CD4-positive, alpha-beta T cell treated with Interleukin-10 for 1 hour (primary cell): ENCODE measurements at places on chromosomes 12 and 14.

DNA sequence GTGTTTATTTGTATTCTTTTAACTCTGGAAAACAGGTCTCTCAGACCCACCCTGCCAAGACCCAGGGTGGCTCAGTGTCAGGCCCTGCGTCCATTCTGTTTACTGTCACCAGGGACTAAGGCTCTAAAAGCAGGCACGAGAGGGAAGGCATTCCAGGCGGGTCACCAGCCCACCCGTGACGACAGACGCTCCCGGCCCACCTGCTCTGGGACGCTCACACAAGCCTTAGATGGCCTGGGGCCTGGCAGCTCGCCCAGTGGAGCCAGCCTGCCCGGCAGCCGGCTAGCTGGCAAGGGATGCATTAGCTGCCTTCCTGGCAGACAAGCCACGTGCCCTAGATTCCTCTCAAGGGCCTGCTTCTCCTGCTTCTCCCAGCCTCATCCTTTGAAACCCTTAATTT, 9.2 kb upstream of the NUAK1 start:
- DNase-seq = no peak

GRCh38 chr12:21850419-21850818, 75.9 kb upstream of the KCNJ8 start:
- DNase-seq = no peak

DNA sequence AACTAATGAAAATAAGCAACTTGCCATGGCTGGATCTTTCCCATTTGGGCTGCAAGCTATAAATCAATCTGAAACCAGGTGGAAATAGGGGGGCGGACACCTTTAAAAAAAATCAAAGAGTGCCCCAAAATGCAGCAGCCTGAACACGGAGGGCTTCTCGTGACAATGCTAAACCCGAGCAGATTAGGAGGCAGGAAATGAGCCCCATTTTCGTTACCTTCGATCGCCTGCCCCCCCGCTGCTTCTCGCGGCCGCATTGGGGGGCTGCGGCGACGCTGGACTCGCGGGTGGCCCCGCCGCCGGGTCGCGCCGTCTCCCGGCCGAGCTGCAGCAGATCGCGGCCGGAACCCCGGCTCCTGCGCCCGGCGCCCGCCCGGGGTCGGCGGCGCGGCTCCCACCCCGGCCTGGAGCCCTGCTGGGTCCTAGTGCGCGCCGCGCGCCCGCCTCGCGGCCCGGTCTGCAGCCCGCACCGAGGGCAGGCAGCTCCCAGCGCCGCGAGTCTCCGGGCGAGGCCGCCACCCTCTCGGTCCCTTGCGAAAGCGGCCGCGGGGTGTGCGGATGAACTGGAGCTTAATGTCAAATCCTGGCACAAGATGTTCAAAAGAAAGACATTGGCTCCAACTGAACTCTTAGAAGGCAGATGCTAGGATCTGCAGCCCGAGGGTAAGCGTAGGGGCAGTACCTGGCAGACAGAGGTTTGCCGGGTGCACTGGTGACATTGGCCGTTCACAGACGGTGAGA, 201.9 kb upstream of the FOXN3 start:
- DNase-seq = peak; percentile 75

- no peak for DNase-seq
These were observed 2.1 kb downstream of the TDP1 start for GRCh38 chr14:89957791-89958190.

GRCh38 chr12:131367983-131368667, 342.8 kb upstream of the SFSWAP start:
- no peak for DNase-seq

DNA sequence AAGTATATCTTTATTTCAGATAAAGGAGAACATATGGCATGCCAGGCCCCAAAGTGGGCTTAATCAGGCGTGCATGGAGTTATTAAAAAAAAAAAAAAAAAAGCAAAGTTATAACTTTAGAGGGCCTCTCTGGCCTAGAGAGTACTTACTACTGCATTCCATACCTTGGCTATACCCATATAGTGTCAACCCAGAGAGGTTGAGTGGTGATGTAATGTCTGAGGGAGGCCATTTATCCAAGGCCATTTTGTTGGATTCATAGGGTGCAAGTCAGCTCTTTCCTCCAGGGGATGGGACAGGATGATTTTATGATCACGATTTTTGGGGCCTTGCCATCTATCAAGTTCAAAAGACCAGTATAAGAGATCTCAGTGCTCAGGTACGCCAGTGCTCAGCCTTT, 66.4 kb downstream of the DCAF5 start:
- no peak for DNase-seq

DNA sequence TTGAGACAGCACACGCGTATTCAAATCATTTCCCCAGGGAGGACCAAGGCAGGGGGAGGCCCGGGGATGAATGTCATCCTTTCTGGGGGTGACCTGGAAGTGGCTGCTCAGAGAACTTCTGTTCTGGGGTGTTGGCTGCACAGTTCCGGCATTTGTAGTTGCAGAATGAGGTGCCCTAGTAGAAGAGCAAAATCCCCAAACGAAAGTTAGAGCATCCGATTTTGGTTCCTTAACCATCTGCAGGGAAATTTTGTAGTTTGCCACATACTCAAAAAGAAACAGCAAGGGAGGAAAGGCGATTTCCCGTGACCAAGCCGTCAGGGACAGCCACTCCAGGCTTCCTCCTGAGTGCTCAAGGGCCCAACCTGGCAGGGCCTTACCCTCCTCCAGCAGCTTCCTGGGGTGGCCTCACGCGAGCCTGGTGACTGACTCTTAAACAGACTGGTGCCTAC, 13.0 kb upstream of the TRAF3 start:
- no peak for DNase-seq

DNA sequence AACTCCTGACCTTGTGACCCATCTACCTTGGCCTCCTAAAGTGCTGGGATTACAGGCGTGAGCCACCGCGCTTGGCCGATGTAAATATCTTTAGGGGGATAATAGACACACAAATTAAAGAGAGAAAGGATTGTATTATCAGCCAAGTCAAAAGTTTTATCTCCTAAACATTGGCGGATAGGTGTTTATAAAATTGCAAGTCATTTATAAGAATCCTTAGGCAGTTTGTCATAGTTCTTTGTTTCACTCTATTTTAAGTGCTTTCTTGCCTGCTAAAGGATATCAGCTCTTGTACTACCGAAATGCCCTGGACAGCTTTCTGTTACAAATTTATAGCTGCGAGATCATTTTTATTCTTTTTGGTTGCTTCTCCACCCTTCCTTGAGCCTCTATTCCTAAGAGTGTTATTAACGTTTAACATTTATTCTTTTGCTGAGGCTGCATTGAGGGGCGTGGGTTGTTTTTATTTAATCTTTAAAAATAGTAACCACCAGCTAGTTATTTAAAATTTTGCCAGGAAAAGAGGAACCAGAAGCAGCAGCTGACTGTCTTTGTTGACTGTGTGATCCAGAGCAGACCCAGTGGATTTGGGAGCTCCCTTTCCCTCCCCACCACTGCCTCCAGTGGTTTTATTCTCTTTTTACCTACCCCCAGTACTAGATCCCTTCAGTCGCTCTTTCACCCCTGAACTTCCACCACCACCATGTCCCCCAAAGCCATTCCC, 106.4 kb downstream of the DIP2B start:
- DNase-seq = no peak

DNA sequence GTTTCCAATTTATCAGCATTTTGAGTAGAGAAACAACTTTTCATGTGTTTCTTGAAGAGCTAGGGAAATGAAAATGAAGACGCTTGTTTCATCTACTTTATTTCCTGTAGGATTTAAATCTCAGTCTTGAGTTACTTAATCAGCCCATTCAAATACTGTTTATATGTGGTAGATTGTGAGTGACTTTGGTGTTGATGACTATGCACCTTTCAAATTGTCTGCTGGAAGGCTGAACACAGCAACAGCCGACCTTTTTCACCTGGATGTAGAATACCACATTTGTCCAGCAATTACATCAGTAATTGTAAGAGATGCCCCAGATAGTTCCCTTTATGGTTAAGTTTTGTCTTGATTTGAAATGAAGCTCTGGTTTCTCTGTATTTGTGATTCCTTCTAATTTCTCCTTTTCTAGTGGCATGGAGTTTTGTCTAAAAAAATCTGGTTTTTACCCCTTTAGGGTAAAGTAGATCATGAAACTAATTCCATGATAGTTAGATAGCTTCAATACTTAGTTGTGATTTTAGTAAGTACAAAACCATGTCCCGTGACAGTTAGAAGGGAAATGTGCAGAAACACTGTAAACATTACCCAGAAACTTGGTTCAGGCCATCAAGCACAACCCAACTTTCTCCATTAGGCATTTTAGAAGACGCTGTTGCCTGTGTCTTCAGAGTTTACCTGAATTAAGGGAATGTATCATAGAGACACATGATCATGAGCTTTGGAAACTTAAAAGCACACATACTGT, 165.0 kb downstream of the SRGAP1 start:
- no peak for DNase-seq

DNA sequence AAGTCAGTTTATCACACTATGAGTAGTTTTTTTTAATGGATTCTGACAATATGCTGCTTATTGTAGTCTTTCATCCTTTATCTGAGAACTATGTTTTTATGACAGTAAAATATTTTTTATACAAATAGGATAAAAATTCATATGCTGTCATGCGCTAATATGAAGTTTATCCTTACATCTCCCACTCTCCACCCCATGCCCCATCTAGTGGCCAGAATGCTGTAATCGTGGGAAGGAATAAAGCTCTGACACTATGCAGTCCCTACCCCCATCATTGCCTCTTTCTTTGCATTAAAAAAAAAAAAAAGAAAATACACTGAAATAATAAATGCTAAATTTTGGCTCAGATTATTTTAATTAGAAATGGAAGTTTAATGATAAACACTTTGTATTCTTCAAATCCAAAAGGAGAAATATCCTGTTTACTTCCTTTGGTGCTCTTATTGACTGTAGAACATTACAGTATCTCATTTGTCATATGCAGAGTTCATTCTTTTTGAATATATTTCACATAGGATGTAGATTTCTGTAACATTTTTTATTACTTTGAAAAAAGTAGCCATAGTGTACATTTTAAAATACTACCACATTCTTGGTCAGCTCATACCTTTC, 145.9 kb upstream of the SLCO1C1 start:
- no peak for DNase-seq

GRCh38 chr12:108140501-108140900, 11.4 kb downstream of the WSCD2 start:
- no peak for DNase-seq

DNA sequence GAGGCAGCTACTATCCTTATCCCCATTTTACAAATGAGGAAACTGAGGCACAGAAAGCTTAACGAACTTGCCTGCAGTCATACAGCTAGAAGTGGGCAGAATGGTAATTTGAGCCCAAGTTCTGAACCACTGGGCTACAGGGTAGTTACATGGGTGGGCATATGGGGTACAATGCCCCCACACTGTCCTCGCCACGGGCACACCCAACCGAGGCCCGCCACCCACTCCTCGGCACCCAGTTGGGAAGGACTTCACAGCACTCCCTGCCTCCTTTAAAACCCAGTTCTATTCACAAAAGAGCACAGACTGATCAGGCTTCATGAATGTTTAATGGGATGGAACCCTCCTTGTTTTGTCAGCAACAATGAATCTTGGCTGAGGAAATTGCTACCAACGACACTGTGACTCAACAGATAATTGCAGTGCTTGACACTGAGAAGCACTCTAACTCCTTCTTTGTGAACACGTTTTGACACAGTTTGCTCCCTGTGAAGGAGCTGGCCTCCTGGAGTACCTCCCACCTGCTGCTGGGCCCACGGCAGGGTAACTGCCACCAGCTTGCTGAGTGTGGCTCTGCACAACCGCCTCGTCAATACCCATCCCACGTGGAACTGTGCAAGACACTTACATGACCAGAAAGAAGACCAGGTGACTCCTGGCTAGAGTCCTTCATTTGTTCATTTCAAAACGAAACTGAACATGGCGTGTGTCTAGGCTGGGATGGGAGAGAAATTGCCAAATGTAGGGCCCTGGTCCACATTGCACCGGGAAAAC, 63.5 kb downstream of the CLMN start:
- no peak for DNase-seq

DNA sequence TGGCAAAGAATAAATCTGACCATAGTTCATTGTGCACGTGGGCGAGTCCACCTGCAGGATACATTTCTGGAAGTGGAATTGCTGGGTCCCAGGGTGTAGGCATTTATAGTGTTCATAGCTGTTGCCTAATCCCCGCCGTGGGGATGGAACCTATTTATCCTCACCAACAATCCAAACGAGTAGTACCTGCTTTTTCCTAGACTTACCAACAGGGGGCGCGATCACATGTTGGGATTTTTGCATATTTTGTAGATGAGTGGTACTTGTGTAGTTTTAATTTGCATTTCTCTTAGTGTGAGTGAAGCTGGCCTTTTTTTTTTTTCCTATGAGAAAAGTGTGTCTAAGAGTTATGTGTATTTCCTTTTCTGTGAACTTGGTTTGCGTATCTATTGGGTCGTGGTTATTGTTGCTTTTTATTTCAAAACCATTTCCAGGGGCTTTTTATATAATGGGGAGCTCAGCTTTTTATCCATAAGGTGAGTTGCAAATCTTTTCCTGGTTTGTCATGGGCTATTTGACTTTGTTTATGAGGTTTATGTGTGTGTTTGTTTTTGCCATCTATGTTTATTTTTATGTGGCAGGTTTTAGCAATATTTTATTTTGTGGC, 67.2 kb downstream of the CCDC92 start:
- DNase-seq = peak; percentile 77

GRCh38 chr14:58428118-58428683, 682 bp downstream of the KIAA0586 start:
- DNase-seq = peak; percentile 53

- no peak for DNase-seq
These were observed 33.6 kb upstream of the PLEKHA5 start for GRCh38 chr12:19095756-19096480.

GRCh38 chr14:42918615-42919014, 1311.9 kb downstream of the LRFN5 start:
- DNase-seq = no peak

DNA sequence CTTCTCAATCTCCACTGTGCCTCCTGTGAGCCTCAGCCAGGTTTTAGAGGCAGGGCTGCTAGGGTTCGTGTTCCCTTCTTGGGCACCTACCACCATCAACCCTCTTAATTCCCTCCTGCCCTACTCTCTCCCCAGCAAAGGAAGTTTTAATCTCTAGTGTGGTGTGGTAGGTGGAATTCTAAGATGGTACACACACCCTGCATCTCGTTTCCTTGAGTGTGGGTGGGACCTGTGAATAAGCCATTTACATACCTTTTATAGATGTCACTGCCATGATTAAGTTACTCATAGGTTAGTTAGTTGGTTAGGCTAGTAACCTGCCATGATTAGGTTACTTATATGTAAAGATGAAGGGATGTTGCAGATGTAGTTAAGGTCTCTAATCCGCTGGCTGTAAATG, 114.8 kb upstream of the VRK1 start:
- no peak for DNase-seq
